Activated naive CD4-positive, alpha-beta T cell treated with anti-CD3 and anti-CD28 coated beads, Interleukin-2, amount 50 U/mL, for 72 hours (primary cell): ENCODE measurements at places on chromosomes 1 and 21.

DNA sequence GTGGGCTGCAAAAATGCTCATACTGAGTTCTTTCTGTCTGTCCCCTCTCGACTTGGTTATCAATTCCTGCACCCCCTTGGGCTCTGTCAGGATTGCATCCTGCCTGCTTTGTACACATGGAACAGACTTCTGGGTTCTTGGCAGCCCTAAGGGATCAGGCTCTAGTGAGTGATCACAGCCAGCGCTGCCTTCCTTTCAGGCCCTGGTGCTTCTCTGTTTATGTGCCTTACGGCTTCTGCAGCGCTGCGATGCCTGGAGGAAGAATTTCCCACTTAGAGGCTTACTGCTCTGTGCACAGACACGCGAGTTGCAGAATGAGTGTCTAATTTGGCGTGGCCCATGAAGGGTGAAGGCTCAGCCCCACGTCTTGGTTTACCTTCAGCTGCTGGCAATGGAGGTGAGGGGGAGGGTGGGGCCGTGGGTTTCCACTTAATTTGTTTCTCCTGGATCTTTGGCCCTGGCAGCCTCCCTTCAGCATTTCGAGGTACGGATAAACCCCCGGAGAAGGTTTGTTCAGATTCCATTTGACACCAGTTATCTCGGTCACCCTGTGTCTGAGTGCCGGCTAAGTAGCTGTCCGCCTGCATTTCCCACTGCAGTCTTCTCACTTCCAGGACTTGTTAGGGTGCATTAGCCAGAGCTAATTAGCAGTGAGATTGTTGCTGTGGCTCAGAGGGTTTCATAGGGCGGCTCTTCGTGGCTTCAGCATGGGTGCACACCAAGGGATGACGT lies 227.3 kb downstream of the DYRK1A start:
- no peak for DNase-seq

GRCh38 chr1:167871331-167871730 lies 42.6 kb downstream of the ADCY10 start:
- DNase-seq, result no peak

- peak; percentile 68 for DNase-seq
These were observed 749 bp upstream of the PEX11B start for GRCh38 chr1:145918992-145919939.

- no peak for DNase-seq
These were observed 230.4 kb downstream of the PDE4B start for GRCh38 chr1:66022904-66023620.

DNA sequence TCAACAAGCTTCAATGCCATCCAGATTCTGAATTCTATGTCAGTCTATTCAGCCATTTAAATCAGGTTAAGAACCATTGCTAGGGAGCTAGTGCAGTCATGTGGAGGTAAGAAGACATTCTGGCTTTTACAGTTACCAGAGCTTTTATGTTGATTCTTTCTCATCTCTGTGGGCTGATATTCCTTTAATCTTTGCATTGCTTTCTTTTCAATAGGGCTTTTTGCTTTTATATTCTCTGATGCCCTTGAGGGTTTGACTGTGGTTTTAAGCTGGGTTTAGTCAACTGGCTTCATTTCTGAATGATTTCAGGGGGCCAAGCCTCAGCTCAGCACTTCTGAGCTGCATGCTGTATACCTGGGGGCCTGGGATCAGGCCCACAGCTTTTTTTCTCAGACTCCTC lies 51.0 kb upstream of the GORAB start:
- no peak for DNase-seq

GRCh38 chr1:208967334-208967733 lies 616.2 kb upstream of the CAMK1G start:
- DNase-seq, result no peak

DNA sequence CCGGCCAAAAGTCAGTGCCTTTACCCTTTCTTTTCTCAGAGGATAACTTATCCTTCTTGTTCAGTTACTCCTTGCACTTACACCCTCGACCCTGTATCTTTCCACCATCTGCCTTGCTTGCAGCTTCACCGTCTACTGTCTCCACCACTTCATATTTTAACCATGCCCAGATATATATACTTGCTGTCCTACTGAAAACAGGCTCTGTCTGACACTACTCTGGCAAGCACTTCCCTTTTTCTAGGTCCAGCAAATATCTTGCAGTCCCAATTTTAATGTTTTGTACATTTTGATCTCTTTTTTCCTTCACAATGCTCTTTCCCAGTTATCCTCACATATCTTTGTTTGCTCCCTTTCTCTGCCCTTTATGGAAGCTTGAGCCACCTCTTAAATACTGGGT lies 308.6 kb downstream of the TPR start:
- no peak for DNase-seq

DNA sequence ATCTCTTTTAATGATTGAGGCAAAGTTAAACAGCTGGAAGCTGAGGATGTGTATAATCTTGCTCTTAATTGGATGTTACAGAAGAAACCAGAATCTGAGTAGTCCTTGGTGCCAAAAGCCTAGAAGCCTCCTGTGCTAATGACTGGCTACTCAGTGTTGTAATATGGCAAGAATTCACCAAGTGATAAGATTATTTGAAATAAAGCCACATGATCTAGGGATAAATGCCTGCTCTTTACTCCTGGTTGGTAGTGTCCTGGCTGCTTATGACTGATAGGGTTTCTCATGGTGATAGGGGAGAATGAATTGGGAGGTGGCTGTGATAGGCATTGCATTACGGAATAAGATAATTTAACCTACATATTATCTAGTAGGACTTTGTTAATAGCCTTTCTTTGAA lies 13.6 kb upstream of the MAB21L3 start:
- no peak for DNase-seq

- no peak for DNase-seq
These were observed at the start of gene RAP1GAP for GRCh38 chr1:21669258-21670058. Gene RAP1GAP (minus strand): TSS chr1:21669357. CDS start chr1:21620032, 49,325 bp downstream.

DNA sequence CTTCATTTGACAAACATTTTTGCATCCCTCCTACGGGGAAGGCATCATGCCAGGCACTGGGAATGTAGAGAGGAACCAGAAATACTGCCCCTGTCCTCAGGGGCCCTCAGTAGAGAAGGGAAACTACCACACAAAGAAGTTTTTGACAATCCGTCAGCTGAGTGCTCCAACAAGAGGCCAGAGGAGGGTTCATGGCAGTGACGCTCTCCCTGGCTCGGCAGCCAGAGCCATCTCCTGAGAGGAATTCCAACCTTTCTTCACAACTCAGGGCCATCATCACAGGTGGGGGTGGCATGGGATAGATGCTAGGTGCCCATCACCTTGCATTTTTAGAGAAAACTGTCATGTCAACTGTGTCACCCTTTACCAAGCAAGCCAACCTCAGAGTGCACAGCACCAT lies 154.1 kb downstream of the HIVEP3 start:
- DNase-seq, result no peak

DNA sequence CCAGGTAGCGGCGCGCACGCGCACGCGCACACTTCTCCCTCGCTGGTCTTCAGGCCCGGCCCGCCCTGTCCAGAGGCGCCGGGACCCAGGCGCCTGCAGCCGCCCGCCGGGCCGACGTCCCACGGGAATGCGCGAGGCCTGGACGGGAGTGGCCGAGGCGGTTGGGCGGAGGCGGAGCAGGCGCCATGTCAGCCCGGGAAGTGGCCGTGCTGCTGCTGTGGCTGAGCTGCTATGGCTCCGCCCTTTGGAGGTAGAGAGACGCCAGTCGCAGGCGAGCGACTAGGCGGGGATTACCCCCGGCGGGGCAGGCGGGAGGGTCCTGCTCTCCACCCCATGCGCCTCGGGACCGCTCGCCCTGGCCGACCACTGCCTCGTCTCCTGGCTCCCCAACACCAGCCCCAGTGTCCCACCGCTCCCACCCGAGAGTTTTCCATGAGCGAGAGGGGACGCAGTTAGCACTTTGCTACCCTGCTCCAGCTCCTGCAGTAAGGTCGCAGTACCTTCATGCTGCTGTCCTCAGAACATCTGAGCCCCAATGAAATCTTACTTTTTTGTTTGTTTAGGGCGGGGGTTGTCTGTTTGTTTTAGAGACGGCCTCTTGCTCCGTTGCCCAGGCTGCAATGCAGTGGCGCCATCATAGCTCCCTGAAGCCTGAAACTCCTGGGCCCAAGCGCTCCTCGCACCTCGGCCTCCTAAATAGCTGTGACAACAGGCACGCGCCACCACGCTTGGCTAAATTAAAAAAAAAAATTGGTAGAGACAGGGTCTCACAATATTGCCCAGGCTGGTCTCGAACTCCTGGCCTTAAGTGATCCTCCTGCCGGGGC lies at the start of gene CATSPERE:
TSS of gene CATSPERE (plus strand) at position 29 of the 827 bp plus-strand sequence. CDS start at position 186, 157 bp downstream.
- DNase-seq, result peak; percentile 72

- no peak for DNase-seq
These were observed 53.6 kb downstream of the LRRC8C start for GRCh38 chr1:89686520-89686919.

DNA sequence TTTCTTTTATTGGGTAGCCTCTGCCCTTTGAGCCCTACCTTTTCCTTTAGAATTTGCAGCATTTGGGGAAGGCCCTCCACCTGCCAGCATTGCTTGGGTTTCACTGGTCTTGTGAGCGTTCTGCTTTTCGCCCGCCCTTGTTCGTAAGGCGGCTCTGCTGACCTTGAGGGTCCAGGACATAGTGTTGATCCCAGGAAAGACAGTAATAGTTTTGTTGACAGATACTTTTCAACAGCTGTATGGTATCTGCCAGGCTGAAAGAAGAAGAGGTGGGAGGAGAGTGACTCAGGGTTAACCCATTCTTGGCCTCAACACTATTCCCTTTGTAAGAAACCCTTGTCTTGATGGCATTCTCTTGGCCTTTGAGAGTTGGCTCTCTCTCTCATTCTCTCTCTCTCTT lies 113.4 kb upstream of the SPAG17 start:
- no peak for DNase-seq

DNA sequence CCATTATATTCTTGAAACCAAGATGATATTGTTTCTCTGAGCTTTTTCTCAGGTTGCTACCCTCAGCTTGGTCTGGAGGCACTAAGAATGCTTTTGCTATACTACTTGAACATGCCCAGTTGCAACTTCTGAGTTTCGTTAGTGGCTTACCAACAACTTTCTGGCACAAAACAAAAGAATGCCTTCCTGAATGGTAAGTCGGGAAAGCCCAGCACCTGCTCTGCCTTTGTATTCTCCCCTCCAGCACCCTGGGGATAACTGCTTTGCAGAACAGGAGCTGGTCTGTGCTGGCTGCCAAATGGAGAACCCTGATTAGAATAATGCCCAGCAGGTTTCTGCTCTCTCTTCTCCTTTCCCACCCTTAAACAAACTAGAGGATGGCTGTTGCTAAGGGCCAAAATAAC lies 149.3 kb downstream of the TGFB2 start:
- no peak for DNase-seq

GRCh38 chr1:172515927-172516326 lies 17.0 kb upstream of the SUCO start:
- no peak for DNase-seq

GRCh38 chr1:43975249-43975961 lies 645 bp downstream of the ATP6V0B start:
- DNase-seq, result no peak

DNA sequence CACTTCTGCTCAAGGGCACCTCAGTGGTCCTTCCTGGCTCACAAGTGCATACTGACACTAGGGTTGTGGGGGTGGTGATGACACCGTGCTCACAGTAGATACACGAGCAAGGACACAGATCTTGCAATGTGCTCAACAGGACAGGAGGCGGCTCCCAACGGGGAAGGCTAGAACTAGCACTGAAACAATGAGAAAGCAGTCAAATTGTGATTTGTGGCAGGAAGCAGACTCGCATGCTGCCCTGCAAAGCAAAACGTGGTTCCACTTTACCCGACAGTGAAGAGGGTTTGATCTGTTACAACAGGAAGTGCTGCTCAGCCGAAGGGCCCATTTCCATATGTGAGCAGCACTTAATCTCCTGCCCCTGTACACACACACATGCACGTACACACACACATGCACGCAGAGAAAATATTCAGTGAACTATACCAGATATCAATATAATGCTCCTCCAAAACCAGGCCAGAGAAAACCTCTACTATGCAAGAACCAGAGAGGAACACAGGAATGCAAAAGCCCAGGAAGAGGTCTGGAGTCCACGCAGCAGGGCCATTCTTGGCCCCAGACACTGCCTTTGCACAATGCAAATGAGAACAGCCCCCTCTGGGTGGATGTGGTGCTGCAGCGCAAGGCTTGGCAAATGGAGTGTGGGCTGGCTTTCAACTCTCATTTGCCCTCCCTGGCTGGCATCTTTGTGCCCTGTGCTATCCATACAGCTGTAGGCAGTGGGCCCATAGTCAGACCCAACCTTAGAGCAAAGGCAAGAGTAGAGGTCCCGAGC lies 47.1 kb downstream of the KANK4 start:
- peak; percentile 33 for DNase-seq

- DNase-seq, result no peak
These were observed 321.7 kb downstream of the HHAT start for GRCh38 chr1:210650403-210650802.

GRCh38 chr1:163875927-163876320 lies 554.2 kb downstream of the NUF2 start:
- no peak for DNase-seq

- DNase-seq, result no peak
These were observed 9.2 kb downstream of the GPR157 start for GRCh38 chr1:9119745-9120144.

- no peak for DNase-seq
These were observed 44.0 kb upstream of the LMO4 start for GRCh38 chr1:87284456-87285240.

DNA sequence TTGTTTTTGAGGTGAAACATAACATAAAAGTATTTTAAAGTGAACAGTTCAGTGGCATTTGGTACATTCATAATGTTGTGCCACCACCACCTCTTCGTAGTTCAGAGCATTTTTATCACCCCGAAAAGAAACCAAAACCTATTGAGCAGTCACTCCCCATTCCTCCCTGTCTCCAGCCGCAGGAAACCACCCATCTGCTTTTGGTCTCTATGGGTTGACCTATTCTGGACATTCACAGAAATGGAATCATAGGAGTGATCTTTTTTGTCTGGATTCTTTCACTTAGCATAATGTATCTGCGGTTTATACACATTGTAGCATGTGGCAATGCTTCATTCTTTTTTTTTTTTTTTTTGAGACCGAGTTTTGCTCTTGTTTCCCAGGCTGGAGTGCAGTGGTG lies 141.2 kb downstream of the VPS13D start:
- no peak for DNase-seq

- DNase-seq, result no peak
These were observed 6.6 kb downstream of the BCAN start for GRCh38 chr1:156648496-156648895.

- no peak for DNase-seq
These were observed 13.2 kb downstream of the PSMD4 start for GRCh38 chr1:151267760-151268159.

GRCh38 chr1:161192476-161193465 lies 6.1 kb downstream of the ADAMTS4 start:
- DNase-seq, result no peak

GRCh38 chr1:77024500-77024899 lies 157.2 kb downstream of the ST6GALNAC5 start:
- no peak for DNase-seq
